ENCODE measurements at places on chromosomes 3 and 15.

DNA sequence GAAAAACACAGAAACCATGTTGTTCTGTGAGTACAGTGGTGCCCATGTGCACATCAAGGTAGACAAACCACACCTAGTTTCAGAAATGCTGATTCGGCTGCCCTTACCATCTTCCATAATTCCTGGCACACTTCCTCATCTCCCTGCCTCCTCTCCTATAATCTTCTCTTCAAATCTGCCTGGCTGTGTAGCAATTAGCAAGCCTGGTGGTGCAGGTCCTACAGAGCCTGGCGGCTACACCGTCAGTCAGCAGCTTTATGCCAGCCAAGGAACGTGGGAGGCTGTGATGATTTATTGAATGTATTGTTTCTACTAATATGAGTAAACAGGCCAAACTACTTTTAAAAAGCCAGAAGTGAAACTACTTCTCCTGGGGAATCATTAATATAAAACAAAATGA lies 106.8 kb downstream of the SEMA6D start:
- DNase-seq = no peak

- no peak for DNase-seq
These were observed 56.2 kb downstream of the FHIT start for GRCh38 chr3:61194892-61195538.

DNA sequence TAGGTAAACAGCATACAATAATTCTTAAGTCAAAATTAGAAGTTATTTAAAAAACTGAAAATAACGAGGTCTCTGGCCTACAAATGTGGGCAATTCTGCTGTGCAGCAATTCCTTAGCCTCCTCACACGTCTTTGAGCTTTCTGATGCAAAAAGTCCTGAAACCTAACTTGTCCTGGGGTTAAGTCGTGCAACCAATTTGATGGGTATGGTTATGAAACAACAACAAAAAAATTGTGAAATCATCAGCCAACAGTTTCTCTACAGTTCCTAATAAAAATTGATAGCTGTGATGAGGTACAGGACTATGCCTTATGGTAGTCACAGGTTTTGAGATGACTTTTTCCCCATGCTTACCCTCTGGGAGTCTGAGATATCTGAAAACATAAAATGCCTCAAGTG lies 6.5 kb upstream of the GLB1 start:
- DNase-seq = no peak

- DNase-seq = no peak
These were observed 165.0 kb downstream of the FRMD5 start for GRCh38 chr15:44029940-44030568.

- peak; percentile 68 for DNase-seq
These were observed 1.4 kb downstream of the FOXP1 start for GRCh38 chr3:71582036-71582611.

- no peak for DNase-seq
These were observed 60.2 kb upstream of the RAB6B start for GRCh38 chr3:133955892-133956291.

GRCh38 chr15:51677021-51677420 lies 4.3 kb upstream of the SCG3 start:
- no peak for DNase-seq

GRCh38 chr3:134858441-134859035 lies 63.5 kb downstream of the EPHB1 start:
- peak; percentile 27 for DNase-seq

DNA sequence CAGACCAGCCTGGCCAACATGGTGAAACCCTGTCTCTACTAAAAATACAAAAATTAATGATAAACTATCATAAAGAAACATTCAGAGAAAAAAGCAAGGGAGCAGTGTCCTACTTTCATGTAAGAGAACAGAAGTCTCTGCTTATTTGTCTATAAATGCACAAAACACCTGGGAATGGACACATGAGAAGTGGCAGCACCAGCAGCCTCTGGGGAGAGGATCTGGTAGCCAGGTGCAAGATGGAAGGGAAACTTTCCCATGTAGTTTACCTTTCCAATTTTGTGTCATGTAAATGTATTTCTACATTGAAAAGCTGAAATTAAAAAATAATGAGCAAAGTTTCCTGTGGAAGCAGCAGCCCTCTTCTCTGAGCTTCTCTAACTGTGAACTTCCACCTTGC lies 18.8 kb downstream of the SCAP start:
- DNase-seq = peak; percentile 1

DNA sequence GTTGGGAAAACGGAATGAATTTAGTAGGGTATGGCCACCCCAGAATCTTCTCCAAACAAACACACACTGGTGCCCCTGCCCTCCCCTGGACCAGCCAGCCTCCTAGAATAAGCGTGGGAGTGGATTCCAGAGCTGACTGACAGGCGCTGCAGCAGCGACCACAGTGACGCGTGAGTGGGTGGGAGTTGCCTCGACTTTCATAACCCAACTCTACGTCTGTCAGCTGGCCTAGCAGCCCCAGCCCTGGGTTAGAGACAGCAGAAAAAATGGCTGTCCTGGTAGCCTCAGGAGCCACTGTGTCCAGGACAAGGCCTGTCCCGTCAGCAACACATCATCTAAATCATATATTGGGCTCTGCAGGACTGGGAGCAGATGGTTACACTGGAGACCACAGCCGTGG lies 10.0 kb downstream of the PLA2G4B start:
- DNase-seq = no peak

DNA sequence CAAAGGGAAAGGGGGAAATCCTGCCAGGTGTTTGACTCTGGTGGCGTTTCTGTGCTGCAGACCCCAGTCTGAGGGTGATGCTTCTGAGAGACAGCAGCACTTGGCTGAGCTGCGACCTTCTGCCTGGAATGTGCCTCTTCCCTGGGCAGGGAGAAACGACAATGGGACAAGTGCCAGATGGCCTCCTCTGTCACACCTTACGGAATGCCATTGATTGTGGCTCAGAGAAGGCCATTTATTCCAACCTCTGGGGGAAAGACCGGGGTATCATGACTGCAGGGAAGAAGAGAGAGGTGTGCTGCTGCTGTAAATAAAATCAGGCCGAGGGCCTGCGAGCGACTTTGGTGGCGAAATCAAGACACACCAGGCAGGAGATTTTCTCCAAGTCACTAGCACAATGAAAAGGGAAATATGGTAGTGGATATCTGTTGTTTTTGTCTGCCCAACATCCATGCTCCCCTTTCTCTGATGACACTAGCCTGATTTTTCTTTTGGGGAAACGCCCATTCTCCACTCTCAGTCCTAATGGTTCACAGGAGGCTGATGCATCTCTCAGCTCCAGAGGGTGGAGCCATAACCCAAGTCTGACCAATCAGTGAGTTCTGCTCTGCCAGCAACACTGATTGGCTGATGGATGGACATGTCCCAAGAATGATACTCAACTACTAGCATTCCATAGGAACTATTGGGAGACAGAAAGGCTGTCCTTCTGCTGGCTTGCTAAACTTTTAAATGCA lies 336.1 kb downstream of the FOXP1 start:
- peak; percentile 75 for DNase-seq

DNA sequence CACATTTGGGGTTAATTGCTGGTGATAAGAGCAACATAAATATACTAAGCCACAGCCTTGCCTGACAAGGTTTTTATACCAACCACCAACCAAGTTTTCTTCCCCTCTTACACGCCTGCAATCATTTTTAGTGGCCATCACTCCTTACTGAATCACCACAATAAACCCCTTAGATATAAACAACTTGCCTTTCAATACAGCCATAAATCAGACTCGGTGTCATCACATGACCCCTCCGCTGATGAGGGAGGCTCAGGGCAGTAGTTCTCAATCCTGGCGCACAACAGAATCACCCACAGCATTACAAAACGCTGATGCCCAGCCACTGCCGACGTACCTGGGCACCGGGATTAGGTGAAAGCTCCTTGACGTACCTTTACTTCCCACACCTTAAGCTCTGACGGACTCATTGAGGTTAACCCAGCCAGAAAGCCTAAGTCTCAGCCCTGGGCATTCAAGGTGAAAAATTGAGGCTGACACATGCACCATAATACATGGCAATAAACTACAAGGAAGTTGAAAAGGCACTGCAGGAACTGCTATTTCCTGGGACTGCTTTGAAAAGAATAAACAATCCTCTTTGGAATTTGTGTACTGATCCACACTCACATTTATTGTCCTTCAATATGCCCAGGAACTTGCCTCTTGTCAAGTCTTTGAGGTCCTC lies 17.1 kb downstream of the ADCY5 start:
- no peak for DNase-seq

DNA sequence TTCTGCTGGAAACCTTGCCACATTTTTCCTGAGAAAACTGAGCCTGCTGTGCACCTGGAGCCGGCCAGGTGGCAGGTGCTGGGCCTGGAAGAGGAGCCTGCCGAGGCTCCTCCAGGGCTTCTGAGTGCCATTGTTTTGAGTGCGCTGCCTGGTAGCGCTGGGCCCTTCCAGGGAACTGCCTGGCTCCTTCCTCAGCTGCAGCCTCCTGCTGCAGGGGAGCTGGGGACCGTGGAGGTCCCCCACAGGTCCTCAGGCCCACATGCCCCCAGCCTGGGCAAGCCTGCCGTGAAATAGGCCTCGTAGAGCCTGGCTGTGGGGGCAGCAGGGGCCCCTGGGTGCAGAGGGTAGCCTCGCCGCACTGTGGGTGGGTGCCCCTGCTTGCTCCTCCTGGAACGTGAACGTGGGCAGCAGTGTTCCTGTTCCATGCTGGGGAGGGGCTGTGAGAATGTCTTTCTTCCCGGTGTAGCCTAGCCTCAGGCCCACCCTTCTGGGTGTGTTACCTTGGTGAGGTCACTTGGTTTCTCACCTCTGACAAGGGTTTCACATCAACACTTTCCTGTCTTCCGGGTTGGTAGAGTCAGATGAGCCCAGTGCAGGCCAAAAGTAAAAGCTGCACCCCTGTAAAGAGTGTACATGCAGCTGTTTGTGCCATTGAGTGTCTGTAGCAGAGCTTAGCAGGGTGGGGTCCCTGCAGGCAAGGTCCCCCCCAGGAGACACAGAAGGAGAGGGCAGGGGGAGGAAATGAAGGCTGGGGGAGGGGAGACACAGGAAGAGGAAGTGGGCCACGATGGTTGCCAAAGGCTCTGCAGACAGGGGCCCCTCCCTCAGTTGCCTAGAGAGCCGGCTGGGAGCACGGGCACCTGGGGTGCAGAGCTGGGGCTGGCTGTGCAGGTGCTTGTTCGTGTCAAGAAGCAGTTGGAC lies 34.5 kb downstream of the KLF13 start:
- DNase-seq = no peak

DNA sequence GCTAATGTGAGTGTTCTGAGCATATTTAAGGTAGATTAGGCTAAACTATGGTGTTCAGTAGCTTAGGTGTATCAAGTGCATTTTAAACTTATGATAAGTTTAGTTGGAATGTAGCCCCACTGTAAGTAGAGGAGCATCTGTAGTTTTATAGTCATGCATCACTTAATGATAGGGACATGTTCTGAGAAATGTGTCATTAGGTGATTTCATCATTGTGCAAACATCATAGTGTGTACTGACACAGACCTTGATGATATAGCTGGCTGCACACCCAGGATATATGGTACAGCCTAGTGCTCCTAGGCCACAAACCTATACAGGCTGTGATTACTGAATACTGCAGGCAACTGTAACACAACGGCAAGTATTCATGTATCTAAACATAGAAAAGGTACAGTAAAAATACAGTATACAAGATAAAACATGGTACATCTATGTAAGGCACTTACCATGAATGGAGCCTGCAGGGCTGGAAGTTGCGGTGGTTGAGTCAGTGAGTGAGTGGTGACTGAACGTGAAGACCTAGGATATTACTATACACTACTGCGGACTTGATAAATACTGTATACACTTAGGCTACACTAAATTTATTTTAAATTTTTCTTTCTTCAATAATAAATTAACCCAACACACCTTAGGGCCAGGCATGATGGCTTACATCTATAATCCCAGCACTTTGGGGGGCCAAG lies 17.9 kb downstream of the DNAH1 start:
- DNase-seq = no peak

DNA sequence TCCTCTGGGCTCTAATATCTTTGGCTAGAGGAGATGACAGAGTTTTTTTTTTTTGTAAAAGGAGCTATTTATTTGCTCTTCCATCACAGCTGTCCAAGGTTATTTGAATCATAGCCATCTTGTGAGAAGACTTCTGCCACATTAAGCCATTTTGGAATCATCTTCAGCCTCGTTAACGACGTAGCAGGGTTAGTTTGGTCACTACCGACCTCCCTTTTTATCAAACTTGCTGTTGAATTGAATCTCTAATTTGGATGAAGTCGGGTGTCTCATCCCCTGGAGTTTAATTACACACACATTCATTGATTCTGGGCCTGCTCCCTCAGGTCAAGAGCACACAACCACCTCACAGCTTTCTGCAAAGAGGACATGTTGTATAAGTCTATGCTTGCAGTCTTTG lies 238.7 kb downstream of the CPNE4 start:
- no peak for DNase-seq

GRCh38 chr15:23687143-23687470 lies at the start of gene NDN:
Gene NDN, minus strand, starts transcription at chr15:23687305. Its CDS starts 88 bp downstream, at chr15:23687217.
- DNase-seq = peak; percentile 80

Data from islet precursor cell (in vitro differentiated cells).